ENCODE measurements at places on chromosomes 5 and 9. TPM values are rescaled to one million over a fixed set of nuclear protein-coding genes. Genes with fewer than 3 reads are reported as not detected.

- H3K4me1 ChIP-seq: no peaks in the 10 kb centered on the region
- no peak overlapping the region for H3K4me3 ChIP-seq
Measured at GRCh38 chr9:893843-894420, 52.4 kb downstream of the DMRT1 start.

DNA sequence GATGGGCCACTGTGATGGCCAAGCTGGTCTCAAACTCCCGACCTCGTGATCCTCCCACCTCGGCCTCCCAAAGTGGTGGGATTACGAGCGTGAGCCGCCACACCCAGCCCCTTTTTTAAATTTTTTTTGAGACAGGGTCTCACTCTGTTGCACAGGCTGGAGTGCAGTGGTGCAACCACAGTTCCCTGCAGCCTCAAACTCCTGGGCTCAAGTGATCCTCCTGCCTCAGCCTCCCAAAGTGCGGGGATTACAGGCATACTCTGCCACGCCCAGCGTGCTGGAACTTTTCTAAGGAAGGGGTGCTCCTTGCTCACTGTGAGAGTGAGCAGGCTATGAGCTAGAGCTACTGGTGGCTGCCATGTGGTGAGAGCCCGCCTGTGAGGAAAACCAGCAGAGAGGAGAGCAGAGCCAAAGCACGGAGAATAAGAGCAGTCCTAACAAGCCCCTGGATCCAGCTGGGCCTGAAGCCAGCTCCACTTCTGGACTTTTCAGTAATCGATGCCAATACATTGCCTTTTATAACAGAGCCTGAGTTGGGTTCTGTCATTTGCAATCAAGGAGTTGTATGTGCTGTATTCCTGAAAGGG, 75.5 kb upstream of the UNC5A start:
- peaks cover 25% of the 10 kb centered on the region for H3K27me3 ChIP-seq
- H3K27ac ChIP-seq: no peak overlapping the region
- no peaks in the 10 kb centered on the region for H3K36me3 ChIP-seq
- no peak overlapping the region for H3K4me3 ChIP-seq
- H3K4me1 ChIP-seq: no peaks in the 10 kb centered on the region
- DNase-seq: no peak

DNA sequence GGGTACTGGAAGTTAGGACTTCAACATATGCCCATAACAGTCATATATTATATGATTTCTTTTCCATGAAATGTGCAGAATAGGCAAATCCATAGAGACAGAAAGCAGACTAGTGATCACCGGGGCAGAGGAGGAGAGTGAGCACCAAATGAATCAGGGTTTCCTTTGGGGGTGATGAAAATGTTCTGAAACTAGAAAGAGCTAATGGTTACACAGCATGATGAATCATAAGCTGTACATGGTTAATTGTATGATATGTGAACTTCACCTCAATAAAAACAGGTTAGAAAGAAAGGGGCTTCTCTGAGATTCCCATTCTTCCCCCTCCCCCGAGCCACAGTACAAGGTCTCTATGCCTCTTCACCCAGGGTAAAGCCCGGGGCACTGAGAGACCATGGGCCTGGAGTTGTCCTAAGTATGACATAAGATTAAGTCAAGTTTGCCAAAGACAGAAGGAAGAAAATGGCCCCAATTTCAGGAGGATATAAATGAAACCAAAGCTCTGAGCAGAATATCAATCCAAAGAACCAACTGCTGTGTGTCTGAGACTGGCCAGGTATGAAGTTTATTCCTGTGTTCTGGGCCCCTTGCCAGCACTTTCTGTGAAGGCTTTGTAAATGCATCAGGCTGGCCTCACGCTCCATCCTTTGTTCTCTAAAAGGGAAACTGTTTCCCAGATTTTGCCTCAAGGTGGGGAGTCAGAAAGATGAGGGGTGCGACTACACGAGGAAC, 243.8 kb downstream of the CDK5RAP2 start:
- H3K4me3 ChIP-seq: no peak overlapping the region
- DNase-seq: no peak
- H3K4me1 ChIP-seq: no peaks in the 10 kb centered on the region
- H3K36me3 ChIP-seq: no peaks in the 10 kb centered on the region
- no peak overlapping the region for H3K27ac ChIP-seq

DNA sequence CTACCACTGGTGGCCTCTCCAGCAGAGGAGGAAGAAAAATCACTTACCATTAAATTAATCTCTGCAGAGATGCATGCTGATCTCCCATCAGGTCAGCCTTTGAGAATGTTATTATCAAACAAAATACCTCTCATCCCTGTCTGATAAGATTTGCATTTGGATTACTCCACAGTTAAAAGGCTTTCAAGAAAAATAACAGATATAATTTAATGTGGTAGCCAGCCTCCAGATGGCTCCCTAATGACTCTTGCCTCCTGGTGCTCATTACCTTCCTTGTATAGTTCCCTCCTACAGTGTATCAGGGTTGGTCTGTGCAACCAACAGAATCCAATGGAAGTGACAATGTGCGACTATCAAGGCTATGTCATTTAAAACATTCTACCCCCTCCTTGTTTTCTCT, 63.6 kb upstream of the TNPO1 start:
- H3K36me3 ChIP-seq: no peaks in the 10 kb centered on the region

GRCh38 chr5:10503997-10504793, 59.7 kb upstream of the ANKRD33B start:
- no peaks in the 10 kb centered on the region for H3K27me3 ChIP-seq
- H3K27ac ChIP-seq: no peak overlapping the region
- DNase-seq: no peak
- H3K4me1 ChIP-seq: no peaks in the 10 kb centered on the region

DNA sequence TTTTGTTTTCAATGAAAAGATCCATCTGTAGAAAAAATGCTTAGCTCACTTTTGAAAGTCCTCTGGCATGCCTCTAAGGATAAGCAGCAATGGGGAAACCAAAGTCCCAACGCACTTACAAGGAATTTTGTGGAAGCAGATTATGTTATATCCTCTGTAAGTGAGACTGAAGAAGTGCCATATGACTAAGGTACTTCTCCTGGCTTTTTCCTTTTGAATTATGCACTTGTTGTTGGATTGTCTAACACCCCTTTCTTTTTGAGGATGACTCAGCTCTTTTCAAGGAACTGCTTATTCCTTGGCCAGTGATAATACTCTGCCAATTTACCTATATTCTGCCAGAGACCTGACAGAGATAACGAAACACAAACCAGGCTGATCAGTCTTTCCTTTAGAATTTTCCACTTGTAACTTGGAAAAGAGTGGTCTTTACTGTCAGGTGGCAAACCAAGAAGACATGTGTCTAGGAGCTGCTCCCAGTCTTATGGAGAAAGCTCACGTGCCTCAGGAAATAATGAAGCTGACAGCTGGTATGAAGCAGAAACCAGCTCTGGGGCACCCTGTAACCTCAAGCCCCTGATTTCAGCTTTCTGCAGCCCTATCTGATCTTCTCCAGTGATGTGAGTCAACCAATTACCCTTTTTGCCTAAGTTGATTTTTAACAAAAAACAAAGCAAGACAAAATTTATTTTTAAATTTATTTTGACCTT, 290.8 kb upstream of the FBXL7 start:
- no peak for DNase-seq

DNA sequence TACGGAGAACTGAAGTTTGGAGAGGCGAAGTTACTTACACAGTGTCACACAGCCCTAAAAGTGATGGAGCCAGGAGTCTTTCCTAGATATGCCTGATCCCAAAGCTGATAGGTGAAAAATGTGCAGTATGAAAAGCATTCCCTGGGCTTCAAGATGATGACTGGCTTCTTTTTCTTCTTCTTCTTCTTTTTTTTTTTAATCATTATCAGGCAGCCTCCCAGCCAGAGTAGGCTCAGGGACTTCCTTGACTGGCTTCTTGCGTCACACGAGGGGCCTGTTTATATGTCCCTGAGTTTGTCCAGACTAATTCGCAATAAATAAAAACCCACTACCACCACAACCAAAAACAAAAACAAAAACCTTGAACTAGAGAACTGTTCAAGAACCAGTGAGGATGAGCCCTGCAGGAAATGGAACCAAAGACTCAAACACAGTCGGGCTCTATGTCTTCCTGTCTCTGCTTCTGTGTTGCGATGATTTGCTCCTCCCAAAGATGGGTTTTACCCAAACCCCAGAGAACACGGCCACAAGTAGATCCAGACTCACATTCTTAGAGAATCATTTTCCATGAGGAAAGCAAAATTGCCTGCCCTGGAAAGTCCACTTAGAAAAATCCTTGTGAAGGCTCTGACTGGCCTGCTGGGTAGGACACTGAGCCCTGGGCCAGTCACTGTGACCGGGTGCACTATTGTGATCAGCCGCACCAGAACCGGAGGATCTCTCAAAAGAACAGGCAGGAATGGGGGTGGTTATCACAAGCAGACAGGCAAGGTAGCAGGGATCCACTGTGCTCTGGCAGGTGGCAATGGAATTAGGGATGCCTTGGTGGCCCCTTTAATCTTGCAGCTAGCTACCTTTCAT, 38.0 kb upstream of the ADAM19 start:
- H3K27ac ChIP-seq: no peak overlapping the region
- no peak overlapping the region for H3K4me3 ChIP-seq
- DNase-seq: no peak
- peaks cover 7% of the 10 kb centered on the region for H3K4me1 ChIP-seq

GRCh38 chr5:141783005-141783946, 94.9 kb downstream of the PCDH1 start:
- H3K27me3 ChIP-seq: no peaks in the 10 kb centered on the region
- no peak overlapping the region for H3K27ac ChIP-seq
- no peak for DNase-seq
- H3K4me1 ChIP-seq: peaks cover 8% of the 10 kb centered on the region
- no peak overlapping the region for H3K4me3 ChIP-seq

GRCh38 chr5:63727583-63727982, 234.7 kb downstream of the HTR1A start:
- no peaks in the 10 kb centered on the region for H3K4me1 ChIP-seq
- H3K36me3 ChIP-seq: no peaks in the 10 kb centered on the region
- DNase-seq: no peak
- H3K27ac ChIP-seq: no peak overlapping the region

POU5F2 gene
- 0.02 TPM for total RNA-seq

INSL6 gene
- not detected for total RNA-seq
